NCI-H1694 (cell line): ENCODE measurements at places on chromosomes 7 and 10.

DNA sequence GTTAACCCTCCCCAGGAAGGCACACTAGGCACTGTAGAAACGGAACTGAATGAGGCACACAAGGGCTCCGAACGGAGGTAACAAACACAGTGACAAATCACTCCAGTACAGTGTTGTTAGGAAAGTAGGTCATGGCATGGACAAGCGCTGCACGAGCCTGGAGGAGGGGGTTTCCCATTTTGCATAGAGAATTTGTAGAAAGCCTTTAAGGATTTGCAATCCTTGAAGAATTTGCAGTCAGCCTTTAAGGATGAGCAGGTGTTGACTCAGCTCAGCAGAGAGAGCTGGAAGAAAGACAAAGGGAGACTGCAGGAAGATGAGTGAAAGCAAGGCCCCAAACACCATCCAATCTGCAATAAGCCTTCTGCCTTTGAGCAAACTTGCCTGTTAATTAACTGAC, 51.1 kb upstream of the PPP1R3C start:
- DNase-seq, result no peak

DNA sequence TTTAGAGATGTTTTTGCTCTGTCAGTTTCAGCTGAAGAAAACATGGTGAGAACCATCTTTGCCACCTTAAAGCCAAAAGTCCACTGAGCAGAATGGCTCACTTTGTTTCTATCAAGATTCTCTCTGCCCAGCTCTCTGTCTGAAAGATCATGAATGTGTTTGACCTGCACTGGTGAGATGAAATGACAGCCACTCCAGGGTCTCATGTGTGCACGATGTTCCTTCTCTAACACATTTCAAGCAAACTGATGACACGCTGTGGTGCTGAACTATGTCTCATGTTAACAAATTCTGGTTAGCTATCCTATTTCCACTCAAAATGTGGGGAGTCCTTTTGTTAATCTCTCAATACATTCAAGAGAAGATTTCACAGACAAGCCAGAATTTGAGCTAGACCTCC, 260.6 kb downstream of the GLI3 start:
- no peak for DNase-seq

DNA sequence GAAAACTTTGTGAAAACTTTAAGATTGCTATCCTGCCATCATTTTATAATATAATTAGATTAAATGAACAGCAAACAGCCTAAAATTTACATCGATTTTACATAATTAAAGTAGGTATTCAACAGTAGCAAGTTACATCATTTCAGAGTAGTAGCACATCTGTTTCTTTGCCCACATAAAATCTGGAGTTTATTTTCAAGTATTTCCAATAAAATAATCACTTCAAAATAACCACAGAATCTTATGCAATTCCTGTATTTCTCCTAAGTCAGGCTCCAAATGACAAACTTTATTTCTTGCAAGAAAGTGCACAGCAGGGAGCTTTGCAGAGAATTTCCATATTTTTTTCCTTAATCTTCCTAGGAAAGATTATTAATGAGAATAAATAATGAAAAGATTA, 82.6 kb downstream of the CUBN start:
- DNase-seq, result no peak

GRCh38 chr7:158030071-158030470, 557.6 kb downstream of the PTPRN2 start:
- no peak for DNase-seq

GRCh38 chr10:110544958-110545537, 22.4 kb upstream of the SMC3 start:
- DNase-seq, result no peak

DNA sequence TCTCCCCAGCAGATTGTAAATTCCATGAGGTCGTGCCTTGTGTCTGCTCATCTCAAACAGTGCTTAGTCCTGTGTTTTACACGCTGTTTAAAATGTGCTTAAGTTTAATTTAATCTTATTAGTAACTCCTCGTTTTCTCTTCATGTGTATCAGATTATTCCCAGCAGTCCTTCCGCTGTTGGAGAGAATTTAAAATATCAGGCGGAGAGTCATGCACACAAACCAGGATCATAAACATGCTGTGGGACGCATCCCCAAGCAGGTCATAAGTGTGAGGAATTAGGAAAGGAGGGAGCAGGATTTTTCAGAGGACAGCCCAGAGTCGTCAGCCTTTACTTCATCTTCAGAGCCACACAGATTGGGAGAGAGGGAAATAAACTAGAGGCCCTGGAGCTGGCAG, 4.2 kb upstream of the SORBS1 start:
- DNase-seq, result no peak

- no peak for DNase-seq
These were observed 102.1 kb upstream of the KCND2 start for GRCh38 chr7:120170834-120171233.

DNA sequence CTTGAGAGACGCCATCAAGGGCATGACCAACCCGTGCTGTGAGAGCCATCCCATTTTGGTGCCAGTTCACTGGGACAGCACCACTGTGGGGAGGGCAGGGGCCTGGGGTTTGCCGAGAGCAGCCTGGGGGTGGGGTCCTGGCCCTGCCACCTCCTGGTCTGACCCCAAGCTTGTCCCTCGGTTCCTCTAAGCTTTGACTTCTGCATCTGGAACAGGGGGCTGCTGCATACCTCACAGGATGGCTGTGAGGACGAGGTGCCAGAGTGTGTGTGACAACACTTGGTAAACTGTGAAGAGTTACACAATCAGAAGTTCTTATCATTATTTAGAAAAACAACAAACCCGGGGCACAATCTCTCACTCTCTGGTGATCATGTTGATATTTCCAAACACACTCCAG, 89.9 kb downstream of the CRTAC1 start:
- no peak for DNase-seq

DNA sequence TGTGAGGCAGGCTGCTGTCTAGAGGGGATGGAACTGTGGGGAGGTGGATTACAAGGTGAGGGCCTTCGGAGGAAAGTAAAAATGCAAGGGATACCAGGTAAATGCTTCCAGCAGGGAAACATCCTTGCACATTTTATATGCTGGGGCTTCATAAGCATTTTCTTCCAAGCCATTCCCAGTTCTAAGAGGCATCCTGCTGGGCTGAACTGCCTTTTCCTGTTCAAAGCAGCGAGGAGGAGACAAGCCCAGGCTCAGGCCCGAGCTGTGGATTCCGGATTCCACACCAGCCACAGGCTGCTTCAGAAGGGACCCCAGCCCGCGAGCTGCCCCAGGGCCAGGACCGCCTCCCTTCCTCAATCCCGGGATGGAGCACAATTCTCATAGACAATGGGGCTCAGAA, 249.7 kb downstream of the TNS3 start:
- no peak for DNase-seq

DNA sequence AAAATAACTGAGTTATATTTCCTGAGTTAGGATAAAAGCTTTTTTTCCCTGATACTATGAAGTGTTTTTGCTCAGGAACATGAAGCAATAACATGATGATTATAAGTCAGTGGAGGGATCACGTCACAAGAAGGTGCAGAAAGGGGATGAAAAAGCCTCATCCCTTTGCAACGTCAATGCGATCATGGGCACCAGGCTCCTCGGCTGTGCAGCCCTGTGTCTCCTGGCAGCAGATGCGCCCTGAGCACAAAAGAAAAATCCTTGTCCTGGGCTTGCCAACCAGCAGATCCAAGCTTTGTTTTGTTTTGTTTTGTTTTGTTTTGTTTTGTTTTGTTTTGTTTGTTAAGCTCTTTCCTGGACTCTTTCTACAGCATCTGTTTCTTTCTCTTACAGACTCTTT, 103.5 kb upstream of the PRSS1 start:
- DNase-seq, result no peak
